Sciatic nerve (tissue), 2 donors: ENCODE measurements at places on chromosomes 4 and X.

GRCh38 chr4:108700081-108700757 lies 49.8 kb downstream of the OSTC start:
- no peak for DNase-seq

DNA sequence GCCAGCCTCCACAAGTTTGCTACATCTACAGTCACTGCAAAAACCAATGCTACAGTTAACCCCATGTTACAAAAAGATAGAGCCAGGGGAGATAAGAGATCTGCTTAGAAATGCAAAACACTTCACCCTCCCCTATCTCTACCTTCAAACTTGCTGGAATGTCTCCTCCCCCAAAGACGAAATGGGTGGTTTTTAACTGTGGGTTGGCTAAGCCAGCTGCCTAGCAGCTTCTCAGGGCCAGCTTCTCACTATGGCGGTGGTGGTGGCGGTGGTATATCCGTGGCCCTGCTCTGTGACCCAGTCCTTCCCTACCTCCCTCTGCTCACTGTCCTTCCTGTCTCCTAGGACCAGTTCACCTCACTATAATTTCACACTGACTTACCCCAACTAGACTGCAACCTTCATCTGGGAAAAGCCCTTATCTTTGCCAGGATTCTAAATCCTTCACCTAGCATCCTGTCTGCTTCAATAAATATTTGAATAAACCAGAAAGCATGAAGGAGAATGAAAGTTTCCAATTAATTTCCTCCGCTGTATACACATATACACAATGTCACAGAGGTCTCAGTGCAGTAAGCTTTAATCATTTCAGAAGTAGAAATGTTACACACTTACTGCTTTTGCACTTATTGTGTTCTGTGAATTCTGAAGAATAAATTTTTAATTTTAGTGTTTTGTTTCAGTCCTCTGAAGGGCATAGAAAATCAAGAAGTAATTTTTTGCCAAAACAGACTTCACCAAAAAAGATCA lies 46.3 kb downstream of the SH3KBP1 start:
- DNase-seq, result no peak

DNA sequence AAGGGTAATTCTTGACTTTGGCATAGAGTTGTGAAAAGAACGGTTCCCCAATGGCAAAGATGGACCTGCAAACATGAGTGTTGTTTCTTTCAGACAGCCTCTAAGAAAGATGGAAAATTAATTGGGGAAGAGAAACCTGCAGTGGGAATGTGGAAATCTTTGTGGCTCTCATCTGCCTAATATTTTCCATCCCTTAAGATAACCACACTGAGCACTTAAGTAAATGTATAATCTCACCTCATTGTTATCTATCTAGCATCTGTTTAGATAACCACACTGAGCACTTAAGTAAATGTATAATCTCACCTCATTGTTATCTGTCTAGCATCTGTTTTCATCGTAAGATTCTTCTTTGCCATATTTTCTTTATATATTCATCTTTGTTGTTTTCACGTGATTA lies 149.3 kb downstream of the NWD2 start:
- no peak for DNase-seq

GRCh38 chr4:56930638-56931037 lies 22.9 kb downstream of the REST start:
- no peak for DNase-seq

DNA sequence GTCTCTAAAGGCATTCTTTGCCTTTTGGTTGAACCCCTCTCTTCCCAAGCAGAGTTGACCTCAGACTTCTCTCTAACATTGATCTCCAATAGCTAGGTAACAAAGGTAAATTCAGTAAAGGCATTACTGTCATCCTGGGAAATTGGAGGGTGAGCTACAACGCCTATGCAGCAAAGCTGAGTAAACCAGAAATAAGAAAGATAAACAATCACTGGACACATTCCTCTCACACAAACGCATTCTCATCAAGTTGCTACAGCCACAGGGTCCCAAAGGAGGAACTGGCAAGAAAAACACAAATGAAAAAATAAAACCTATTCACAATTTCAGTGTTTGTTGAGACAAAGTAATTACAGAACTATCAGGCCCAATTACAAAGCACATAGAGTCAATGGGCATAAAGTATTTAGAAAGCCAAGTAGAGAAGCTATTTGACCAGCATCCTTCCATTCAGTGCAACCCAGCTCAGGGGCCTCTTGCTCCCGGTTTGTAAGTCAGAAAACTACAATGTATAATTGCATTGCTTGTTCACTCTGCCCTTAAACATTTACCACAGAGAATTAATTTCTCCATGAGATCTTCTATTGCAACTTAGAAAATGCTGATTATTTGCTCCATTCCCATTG lies 967.7 kb downstream of the PCDH7 start:
- DNase-seq, result no peak

- DNase-seq, result no peak
Observed at GRCh38 chrX:13411496-13412207, 91.8 kb upstream of the ATXN3L start.

DNA sequence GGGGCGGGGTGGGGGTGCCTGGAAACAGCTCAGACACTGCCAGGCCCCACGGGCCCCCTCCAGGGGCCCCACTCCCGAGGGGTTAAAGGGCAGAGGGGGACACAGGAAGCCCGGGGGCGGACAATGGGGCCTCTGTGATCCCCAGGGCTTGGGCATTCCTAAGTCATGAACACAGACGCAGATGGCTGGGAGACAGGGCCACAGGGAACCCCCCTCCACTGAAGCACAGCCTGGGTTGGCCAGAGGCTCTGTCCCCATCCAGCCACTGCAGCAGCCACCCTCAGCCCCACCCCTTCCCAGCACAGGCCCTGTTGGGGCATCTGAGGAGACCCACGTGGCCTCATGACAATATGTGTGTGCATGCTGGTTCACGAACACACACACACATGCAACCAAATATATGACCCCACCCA lies 3.9 kb downstream of the L1CAM start:
- peak; percentile 67 for DNase-seq

DNA sequence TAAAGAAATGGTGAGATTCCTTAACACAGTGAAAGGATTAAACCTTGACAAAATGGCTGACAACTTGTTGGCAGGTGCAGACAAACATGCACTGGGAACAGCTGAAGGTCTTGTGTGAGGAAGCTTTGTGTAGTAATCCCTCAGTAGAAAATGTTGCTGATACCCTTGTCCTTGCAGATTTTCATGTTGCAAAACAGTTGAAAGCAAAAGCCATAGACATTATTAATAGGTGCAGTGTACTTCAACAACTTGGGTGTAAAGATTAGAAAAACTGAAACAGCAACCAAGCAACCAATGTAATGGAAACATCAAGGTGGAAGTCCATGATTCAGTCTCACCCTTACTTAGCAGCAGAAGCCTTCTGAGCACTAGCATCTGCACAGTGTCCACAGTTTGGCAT lies 29.8 kb downstream of the UGT2B7 start:
- DNase-seq, result no peak

DNA sequence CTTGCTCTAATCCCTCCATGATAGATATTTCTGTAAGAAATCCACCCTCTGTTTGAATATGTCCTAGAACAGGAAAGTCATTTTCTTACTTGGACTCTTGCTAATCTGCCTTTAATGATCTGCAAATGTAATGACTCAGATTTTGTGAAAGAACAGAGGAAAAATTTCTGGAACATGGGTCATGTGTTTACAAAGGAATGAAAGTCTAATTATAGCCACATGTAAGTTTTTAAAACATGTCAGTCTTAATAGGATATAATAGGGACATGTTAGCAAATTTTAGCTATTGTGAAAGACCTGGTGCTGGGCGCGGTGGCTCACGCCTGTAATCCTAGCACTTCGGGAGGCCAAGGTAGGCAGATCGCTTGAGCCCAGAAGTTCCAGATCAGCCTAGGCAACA lies 47.6 kb downstream of the GRK4 start:
- DNase-seq, result no peak

DNA sequence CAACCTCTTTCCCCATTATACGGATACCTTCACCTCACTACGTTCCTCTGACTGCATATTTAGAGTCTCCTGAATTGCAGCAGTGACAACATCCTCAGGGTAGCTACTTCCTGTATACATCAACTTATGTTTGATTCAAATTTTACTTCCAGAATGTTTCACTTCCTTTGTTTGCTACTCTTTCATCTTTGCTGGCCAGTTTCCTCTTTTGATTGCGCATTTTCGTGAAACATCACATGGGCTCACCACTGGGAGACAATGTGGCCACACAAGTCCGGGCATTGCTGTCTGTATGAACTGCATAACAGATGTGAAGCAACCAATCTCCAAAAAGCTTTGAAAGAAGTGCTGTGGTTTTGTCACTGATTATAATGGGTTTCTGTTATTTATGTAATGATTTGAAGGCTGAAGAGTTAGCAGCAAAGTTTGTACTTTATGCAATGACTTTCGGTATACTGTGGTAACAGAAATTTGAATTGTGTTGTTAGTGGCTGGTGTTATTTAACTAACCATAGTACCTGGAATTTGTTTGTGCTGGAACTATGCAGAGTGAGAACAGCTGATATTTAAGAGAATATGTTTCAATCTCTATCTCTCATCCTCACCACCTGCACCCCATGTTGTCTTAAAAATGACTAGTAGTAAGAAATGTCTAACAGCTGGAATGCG lies 7.4 kb downstream of the SNCA start:
- DNase-seq, result no peak

GRCh38 chrX:41043196-41043595 lies 42.0 kb upstream of the USP9X start:
- DNase-seq, result no peak

GRCh38 chr4:107991945-107992630 lies 2.4 kb downstream of the HADH start:
- no peak for DNase-seq

DNA sequence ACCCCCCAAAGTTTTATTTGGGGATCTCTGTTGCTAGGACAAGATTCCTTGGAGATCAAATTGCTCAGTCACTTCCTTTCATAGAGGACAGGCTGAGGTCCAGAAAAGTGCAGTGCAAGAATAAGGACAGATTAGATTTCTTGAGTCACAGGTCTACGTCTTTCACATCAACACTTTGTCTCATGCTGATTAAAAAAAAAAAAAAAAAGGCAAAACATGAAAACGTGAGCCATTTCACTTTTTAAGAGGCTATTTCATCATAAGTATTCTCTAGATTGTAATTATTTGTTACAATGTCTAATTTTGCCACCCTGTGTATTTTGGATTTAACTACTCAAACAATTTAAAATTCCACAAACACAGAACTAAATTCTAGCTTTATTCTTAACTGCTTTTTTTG lies 647.0 kb downstream of the TRAM1L1 start:
- DNase-seq, result no peak

- no peak for DNase-seq
Observed at GRCh38 chr4:113106108-113106507, 56.7 kb downstream of the ANK2 start.

GRCh38 chrX:125894947-125895346 lies 271.1 kb downstream of the DCAF12L2 start:
- DNase-seq, result no peak

DNA sequence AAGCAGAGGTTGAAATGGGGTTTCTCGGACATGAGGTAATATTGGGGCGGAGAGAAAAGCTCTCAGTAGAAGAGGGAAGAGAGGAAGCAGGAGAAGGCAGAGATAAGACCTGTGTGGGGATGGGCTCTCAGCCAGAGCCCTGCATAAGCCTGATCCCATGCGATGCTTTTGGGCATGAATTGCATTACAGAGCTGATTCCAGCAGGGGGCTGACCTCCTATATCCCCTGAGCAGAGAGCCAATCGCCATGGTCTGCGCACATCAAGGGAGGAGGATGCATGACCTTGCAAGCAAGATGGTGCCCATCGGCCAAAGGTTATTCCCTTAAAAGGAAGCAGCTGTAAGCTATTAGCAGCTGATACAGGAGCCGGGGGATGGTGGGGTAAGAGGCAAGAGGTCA lies 7.6 kb downstream of the ANOS1 start:
- DNase-seq, result no peak

- no peak for DNase-seq
Observed at GRCh38 chrX:39624166-39624565, 473.6 kb downstream of the BCOR start.

GRCh38 chr4:147683188-147683591 lies 773 bp downstream of the PRMT9 start:
- DNase-seq, result no peak

DNA sequence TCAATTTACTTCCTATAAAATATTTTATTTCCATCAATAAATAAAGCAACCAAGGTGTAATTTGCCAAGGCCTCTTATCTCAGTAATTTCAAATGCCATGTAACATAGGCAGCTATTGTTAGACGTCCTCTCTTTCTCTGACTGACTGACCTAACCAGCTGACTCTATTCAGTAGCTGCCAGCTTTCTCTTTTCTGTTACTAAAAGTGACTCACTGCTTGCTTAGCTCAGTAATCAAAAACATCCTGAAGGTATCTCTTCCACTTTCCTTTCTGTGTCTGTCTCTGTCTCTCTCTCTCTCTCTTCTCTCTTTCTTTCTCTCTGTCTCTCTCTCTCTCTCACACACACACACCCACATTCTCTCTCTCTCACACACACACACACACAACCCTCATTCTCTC lies 134.2 kb downstream of the SPOCK3 start:
- DNase-seq, result no peak

DNA sequence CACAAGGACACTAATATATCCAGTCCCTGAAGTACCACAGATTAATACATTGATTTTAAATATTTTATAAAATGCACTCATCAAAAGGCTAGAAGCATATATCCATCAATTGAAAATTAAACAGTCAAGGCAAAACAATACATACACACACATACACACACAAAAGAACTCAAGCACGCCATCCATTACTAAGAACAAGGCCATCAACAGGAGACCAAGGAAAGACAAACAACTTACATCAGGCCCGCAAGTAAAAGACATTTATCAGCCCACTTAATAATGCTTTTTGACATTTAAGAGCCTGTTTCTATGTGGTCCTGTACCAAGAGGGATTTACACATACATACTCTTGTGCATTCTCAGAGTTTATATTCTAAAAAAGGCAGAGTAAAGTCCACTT lies 50.0 kb upstream of the ZNF827 start:
- no peak for DNase-seq

- DNase-seq, result no peak
Observed at GRCh38 chr4:47465004-47465403, 1.5 kb upstream of the COMMD8 start.

DNA sequence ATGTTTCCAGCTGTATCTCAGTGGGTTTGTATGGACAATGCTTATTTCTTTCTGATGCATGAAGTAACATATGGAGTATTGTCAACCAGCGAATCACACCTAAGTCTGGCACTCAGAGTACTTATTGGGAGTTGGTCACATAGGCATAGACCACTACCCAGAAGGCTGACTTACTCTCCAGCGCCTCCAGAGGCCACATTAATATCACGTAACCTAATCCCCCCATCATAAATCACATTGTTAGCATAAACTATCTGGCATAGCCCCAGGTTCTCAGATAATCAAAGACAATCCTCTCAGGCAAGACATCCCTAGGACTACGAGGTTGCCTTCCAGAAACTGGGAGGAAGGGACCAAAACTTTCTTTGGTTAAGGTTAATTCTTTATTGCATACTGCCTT lies 560.5 kb upstream of the PABPC4L start:
- no peak for DNase-seq

- DNase-seq, result no peak
Observed at GRCh38 chrX:156002507-156002906, 5.0 kb downstream of the IL9R start.

- DNase-seq, result no peak
Observed at GRCh38 chr4:33162122-33162521, 2442.0 kb downstream of the PCDH7 start.
